Right kidney (tissue), 9 donors: ENCODE measurements at places on chromosomes 4 and X.

- no peak for DNase-seq
Measured at GRCh38 chr4:156677656-156678055, 293.9 kb downstream of the PDGFC start.

GRCh38 chr4:36386691-36387090, 105.3 kb downstream of the DTHD1 start:
- DNase-seq = no peak

- DNase-seq = peak; percentile 40
Measured at GRCh38 chr4:189202182-189202868, 738.3 kb upstream of the FRG1 start.

- no peak for DNase-seq
Measured at GRCh38 chrX:70969635-70970481, 39.0 kb upstream of the SLC7A3 start.

- no peak for DNase-seq
Measured at GRCh38 chrX:43743100-43743822, 87.2 kb downstream of the MAOA start.

DNA sequence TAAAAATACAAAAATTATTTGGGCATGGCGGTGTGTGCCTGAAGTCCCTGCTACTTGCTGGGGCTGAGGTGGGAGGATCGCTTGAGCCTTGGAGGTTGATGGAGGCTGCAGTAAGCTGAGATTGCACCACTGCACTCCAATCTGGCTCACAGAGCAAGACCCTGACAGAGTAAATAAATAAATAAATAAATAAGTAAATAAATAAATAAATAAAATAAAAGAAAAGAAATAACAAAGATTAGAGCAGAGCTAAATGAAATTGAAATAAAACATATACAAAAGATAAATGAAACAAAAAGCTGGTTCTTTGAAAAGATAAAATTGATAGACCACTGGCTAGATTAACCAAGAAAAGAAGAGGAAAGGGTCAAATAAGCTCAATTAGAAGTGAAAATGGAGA, 43.1 kb downstream of the HPGD start:
- no peak for DNase-seq

- no peak for DNase-seq
Measured at GRCh38 chr4:149735796-149736195, 79.8 kb downstream of the IQCM start.

- no peak for DNase-seq
Measured at GRCh38 chr4:171582961-171583581, 230.1 kb upstream of the GALNTL6 start.

GRCh38 chr4:109967798-109968520, 55.3 kb downstream of the EGF start:
- no peak for DNase-seq

DNA sequence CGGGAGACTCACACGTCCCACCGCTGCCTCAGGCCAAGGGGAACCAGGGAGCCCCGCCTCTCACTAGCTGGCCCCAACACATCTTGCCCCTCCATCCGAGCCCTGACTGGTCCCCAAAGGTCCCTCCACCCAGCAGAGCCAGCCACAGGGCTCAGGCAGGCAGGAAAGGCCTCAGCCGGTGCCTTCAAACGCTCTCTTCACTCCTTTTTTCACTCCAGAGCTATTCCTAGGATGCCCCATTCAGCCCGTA, 1.5 kb upstream of the ARHGAP4 start:
- no peak for DNase-seq

GRCh38 chr4:94390804-94391410, 48.3 kb upstream of the HPGDS start:
- no peak for DNase-seq

DNA sequence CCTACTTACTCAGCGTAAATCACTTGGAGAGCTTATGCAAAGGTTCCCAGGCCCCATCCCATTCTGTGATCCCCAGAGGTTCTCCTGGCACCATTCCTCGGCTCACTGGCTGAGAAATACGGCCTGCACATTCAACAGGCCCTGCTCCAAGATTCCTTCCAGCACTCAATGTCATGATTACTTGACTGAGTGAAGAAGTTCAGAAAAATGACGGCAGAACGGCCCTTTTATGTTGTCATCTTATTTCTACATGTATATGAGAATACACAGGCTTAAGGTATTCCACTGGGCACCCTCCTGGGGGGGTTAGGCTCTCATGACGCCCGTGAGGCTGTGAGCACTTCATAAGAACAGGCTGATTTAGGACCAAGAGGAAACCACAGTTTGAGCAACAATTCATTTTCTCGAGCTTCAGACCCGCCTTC, 190.6 kb downstream of the NSUN7 start:
- DNase-seq = no peak

- no peak for DNase-seq
Measured at GRCh38 chrX:132063334-132063733, 40.2 kb downstream of the STK26 start.

- DNase-seq = no peak
Measured at GRCh38 chrX:131837325-131837724, 185.8 kb upstream of the STK26 start.

DNA sequence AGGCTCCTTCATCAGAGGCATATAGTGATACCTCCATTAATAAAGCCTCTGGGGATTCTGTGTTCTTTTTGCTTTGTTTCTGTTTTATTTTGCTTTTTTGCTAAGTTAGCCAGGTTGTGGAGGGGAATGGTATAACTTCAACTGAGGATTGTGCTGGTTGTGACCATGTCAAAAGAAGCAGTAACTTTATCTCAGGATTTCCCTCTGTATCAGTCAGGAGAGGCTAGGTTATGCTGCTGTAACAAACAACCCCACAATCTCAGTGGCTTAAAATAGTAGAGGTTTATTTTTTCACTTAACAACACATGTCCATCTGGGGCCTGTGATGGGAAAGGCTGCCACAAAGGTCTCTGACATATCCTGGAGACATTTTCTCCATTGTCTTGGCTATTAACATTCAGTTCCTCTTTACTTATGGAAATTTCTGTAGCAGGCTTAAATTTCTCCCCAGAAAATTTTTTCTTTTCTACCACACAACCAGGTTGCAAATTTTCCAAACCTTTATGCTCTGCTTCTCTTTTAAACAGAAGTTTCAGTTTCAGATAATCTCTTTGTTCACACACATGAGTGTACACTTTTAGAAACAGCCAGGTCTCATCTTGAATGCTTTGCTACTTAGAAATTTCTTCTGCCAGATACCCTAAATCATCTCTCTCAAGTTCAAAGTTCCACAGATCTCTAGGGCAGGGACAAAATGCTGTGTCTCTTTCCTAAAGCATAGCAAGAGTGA, 64.7 kb downstream of the UCHL1 start:
- DNase-seq = no peak

DNA sequence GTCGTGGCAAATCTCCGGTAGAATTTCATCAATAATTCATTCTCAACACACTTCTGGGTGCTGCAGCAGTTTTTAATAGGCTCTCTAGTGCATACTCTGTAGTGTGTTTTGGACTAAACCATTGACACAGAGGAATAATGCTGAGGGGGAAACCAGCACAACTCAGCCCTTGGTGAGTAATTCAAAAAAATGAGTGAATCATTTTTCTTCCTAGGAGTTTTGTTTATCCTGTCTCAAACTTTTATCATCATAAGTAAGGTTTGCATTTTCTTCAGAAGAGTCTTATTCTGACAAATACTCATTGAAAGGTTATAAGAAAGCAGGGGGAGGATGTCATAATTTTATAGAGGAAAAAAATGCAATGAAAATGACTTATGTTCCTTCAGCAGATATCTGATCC, 2542.7 kb downstream of the PCDH7 start:
- no peak for DNase-seq

- DNase-seq = peak; percentile 76
Measured at GRCh38 chr4:15469402-15470127, at the start of gene CC2D2A. Gene CC2D2A (plus strand): TSS chr4:15469882. CDS start chr4:15475933, 6,051 bp downstream.

DNA sequence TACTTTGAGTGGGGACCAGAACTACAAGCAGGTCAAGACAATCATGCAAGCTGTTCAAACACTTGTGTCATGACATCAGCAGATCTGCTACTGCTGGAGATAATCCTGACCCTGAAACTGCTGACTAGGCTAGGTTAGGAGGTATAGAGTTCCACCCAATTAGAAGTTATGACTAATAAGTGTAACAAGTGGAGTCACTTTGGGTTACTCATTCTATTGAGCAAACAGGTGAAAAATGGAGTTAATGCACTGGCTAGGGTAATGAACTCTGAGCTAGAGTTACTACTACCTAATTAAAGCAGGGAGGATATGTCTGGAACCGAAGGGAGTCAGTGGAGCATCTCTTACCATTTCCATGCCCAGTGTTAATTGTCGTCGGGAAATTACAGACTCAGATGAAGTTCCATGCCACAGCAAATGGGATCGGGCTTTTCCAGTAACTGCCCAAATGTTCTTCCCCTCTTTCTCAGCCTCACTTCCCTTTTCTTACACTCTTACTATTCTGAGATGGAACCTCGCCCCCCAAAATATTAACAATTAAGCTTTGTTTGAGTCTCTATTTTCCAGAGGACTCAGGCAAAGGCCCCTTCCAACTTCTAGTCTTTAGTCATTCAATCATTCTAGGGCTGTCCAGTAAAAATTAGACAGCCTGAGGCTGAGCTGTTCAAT, 19.8 kb upstream of the MANBA start:
- no peak for DNase-seq

DNA sequence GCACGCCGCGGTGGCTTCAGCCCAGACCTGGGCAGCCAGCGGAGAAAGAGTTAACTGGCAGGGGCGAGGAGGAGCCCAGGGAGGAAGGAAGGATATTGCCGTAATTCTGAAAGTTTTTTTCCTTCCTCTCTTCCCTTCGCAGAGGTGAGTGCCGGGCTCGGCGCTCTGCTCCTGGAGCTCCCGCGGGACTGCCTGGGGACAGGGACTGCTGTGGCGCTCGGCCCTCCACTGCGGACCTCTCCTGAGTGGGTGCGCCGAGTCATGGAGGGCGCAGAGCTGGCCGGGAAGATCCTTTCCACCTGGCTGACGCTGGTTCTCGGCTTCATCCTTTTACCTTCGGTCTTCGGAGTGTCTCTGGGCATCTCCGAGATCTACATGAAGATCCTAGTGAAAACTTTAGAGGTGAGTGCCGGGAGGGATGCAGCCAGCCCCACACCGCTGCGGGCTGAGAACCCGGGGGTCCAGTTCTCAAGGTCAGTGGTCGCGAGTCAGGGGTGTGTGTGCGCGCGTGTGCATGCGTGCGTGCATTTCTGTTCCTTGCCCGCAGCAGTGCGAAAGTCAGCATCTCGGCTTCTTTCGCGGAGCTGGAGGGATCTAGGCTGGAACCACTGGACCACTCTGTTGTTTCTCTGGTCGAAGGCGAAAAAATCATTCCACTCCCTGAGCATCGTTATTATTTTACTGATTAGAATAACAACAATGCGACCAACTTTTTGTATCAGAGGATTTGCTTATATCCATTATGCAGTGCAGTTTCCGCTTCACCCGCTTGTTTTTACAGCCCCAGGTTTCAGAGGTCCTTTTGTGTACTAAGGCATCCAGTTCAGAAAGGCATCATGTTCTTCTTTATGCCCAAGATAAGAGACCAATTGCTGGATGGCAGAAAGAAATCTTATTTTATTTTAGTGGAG, 709 bp downstream of the GPAT3 start:
- DNase-seq = no peak

DNA sequence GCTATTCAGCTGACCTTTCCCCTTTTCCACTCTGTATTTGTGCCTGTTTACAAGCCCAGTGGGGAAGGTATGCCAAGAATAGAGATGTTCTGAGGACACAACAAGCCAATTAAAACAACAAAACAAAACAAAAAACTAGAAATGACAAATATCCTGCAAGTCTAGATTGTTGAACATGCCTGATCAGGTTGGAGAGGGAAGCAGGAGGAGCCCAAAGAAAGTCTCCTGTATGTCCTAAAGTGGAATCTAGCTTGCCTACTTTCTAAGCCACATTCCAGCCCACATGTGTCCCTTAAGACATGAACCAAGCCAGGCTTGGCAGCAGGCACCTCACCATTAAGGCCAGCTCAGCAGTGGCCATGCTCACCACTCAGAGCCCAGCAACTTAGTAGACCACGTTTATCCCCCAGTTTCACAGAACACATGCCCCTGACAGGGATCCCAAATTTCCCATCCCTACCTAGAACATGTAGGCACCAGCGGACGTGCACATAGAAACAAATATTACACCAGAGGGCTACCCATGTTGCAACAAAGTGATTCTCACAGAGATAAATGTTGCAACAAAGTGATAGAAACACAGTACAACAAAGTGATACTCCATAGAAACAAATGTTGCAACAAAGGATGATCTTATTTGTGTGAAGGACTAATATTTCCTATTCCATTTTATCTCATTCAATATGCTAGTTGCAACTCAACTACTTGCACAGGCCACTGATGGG, 48.3 kb downstream of the CD99L2 start:
- DNase-seq = no peak

DNA sequence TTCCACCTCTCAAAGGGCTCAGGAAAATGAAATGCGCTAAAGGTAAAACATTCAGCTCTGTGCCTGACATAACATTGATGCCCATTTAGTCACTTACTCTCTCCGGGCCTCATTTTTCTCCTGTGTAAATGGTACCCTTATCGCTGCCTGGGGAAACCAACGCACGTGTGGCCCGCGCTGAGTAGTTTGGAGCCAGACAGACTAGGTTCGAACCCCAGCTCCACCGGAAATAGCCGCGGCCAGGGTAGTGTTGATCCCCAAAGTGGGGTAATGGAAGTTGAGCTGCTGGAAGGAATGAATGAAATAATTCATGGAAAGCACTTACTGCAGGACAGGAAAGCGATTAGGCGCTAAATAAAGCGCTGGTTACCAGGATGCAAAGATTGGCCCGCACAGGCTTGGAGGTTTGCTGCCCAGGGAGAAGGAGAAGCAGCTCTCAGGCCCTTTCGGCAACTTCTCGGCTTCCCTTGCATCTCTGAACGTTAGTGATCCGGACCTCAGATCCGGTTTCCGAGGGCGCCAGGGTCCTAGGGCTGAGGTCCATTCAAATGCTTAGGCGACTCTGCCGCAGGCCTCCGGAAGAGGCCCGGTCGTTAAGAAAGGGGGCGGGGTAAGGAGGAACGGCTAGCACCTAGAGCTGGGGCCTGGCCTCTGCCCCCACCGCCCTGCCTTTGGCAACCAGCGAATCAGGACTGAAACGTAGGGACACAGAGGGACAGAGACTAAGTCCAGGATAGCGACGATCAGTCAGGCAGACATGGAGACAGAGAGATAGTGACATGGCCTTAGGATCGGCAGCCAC, 13.3 kb downstream of the NKX3-2 start:
- peak; percentile 30 for DNase-seq

- DNase-seq = no peak
Measured at GRCh38 chr4:147408189-147408588, 72.7 kb upstream of the EDNRA start.

- no peak for DNase-seq
Measured at GRCh38 chrX:98231003-98231402, 1347.3 kb downstream of the RPA4 start.

- DNase-seq = no peak
Measured at GRCh38 chr4:122798101-122798500, 28.5 kb upstream of the FGF2 start.
